CMK (cell line): ENCODE measurements at places on chromosomes 5 and 9.

- no peak for DNase-seq
These were observed 292.7 kb upstream of the NREP start for GRCh38 chr5:112049738-112050137.

DNA sequence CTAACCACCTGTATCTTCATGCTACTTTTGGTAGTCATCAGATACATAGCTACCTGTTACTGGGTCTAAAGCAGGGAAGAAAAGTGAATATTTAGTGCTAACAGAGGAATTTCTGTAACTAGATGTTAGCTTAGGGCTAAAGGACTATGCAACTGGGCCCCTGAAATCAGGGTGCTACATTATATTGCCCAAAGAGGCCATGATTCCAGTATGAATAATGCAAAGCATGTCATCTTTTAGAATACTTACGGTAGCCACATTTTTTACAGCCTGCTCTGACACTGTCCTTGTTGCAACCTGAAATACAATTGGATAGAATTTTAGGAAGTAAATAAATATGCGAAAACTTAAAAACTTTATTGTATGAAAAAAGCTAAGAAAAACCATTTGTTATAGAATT, 14.4 kb downstream of the SREK1IP1 start:
- DNase-seq: no peak

DNA sequence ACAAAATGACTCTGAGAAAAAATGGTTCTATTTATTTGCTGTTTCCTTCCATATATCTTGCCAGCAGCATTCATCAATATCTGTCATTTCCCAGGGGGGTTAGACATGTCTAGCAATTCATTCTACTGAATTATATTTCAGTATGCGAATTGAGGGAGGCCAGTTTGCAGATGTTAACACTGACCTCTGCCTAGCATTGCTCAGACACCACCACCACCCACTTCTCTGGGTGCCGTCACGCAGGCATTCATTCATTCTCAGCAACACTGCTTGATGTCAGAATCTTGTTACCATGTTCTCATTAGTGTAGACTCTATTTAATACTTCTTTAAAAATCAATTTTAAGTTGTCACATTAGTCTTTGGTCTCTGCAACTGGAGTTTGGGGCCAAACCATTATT, 181.7 kb downstream of the MAST4 start:
- DNase-seq: no peak

DNA sequence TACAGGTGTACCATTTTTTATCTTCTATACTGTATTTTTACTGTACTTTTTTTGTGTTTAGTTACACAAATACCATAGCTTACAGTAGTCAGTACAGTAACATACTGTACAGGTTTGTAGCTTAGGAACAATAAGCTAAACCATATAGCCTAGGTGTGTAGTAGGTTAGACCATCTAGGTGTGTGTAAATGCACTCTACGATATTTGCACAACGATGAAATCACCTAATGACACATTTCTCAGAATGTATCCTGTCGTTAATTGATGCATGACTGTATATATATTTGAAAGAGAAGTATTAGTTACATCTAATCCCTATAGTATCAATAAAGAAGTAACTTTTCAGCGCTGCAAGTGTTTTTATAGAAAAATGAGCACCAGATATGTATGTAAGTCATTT, 138.8 kb downstream of the TRPM6 start:
- no peak for DNase-seq

- no peak for DNase-seq
These were observed 18.1 kb downstream of the DYNC2I2 start for GRCh38 chr9:128638580-128638979.

DNA sequence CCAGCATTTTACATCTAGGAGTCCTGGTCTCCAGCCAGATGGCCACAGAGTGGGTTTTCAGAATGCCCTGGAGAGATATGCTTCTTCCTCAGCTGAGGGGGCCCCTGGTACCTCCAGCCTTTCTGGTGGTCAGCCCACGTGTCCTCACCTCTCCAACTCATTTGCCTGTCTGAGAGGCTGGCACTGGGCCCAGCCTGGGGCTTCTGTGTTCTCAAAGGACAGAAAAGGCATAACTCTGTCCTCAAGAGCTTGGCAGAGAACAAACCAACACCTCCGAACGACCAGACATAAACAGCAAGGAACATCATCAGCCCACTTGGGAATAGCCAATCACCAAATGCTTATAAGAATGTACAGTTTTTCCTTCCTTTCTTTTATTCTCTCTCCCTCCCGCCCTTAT, 17.1 kb downstream of the ENG start:
- DNase-seq: no peak

DNA sequence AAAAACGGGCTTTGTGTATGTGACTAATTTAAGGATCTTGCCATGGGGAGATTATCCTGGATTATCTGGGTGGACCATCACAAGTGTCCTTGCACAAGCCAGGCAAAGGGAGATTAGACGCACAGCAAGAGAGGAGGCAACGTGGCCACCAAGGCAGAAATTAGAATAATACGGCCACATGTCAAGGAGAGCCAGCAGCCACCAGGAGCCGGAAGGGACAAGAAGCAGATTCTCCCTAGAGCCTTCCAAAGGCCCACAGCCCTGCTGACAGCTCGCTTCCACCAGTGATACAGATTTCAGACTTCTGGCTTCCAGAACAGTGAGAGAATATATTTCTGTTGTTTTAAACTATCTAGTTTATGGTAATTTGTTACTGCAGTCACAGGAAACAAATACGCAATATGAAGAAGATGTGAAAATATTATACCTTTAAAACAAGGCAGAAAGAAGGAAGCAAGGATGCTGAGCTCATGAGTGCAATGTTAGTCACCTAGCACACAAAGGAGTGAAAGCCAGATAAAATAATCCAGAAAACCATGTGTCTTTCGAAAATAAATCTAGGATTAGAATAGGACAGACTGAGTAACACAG, 28.7 kb upstream of the F2RL1 start:
- no peak for DNase-seq

DNA sequence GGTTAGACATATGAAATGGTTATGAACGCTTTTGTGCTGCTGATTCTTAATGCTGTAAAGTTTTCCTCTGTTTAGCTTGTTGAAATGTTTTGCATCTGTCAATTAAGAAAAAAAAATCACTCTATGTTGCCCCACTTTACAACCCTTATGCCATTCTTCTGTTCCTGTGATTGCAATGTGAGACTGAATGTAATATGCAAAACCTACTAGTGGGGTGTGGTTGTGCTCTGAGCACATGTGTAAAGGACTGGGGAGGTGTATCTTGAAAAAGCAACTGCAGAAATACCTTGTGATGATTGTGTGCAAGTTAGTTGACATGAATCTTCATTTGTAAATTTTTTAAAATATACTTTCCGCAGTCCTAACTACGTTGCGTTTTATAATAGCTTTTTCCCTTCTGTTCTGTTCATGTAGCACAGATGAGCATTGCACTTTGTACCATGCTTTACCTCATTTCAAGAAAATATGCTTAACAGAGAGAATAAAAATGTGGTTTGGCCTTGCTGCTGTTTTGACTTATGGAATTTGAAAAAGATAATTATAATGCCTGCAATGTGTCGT, 357.0 kb upstream of the PIK3R1 start:
- DNase-seq: no peak

- DNase-seq: no peak
These were observed 44.1 kb upstream of the FOXE1 start for GRCh38 chr9:97808972-97809371.

GRCh38 chr5:32136342-32136741, 37.8 kb downstream of the GOLPH3 start:
- no peak for DNase-seq

GRCh38 chr9:134066913-134067851, 644 bp downstream of the BRD3 start:
- no peak for DNase-seq

- DNase-seq: no peak
These were observed 85.2 kb downstream of the CYFIP2 start for GRCh38 chr5:157350939-157351801.

- DNase-seq: no peak
These were observed 382.5 kb downstream of the KCNN2 start for GRCh38 chr5:114744406-114744805.

DNA sequence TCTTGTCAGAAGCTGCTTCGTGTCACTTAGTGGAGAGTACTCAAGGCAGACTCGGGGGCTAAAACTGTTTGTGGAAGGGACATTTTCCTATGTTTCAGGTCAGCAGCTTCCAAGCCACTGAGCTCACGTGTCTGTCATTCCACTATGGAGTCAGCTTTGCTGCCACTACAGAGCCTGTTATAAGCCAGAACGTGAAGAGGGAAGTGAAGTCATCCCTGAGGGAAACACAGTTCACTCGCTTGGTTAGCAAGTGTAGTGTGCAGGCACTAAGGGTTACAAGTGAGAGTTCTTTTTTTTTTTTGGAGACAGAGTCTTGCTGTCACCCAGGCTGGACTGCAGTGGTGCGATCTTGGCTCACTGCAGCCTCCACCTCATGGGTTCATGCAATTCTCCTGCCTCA, 24.5 kb upstream of the LTC4S start:
- DNase-seq: no peak

GRCh38 chr5:110900829-110901228, 162.0 kb downstream of the SLC25A46 start:
- DNase-seq: no peak

- no peak for DNase-seq
These were observed 154.3 kb downstream of the SPOCK1 start for GRCh38 chr5:137344723-137345322.

- no peak for DNase-seq
These were observed 220.0 kb downstream of the CACNA1B start for GRCh38 chr9:138097501-138097991.

- DNase-seq: no peak
These were observed 21.8 kb downstream of the IRF1 start for GRCh38 chr5:132468656-132469379.

DNA sequence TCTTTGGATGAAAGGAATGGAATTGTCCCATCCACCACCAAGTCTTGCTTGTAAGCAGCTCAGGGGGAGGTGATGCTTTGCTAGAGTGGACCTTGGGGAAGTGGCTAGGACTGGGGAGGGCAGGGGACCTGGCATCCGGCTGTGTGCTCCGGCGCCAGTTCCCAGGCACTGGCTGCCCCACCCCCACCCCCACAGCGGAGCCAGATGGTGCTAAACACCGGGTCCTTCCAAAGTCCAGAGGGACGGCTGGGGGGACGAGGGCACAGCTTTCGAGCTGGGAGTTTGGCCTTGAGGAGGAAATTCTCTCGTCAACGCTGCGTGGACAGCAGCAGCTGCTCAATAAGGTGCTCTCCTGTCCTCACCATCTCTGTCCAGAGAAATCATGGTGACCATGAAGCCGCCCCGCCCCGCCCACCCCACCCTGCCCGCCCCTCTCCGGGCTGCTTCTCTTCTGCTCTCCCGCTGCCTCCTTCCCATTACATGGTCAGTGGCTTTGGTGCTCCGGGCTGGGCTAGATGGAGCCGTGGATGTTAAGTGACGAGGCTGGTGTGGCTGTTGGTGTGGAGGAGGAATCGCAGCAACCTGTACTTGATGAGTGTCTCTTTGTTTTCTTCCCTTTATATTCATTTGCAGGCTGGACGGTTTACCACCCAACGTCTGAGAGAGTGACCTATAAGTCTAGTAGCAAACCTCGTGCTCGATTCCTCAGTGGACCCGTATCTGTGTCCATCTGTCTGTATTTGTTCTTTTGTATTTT, 115.7 kb downstream of the WNK2 start:
- no peak for DNase-seq

GRCh38 chr5:33840927-33841547, 50.8 kb downstream of the ADAMTS12 start:
- no peak for DNase-seq

DNA sequence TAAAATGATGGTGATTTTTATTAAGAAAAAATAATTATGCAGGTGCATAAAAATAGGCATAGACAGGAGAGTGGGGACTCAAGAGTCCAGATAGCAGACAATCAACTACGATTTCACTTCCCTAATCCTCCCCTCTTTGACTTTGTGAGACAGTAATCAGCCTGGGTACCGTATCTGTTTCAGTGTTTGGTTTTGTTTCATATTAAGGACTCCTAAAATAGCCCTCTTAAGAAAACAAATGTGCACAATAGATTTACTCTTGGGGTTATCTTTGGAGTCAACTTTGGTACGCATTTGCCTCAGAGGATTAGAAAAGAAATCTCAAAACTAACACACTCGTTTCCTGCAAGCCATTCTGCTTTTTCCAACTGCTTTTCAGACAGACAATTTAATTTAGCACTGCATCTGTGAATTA, 96.3 kb downstream of the ZNF608 start:
- DNase-seq: no peak

DNA sequence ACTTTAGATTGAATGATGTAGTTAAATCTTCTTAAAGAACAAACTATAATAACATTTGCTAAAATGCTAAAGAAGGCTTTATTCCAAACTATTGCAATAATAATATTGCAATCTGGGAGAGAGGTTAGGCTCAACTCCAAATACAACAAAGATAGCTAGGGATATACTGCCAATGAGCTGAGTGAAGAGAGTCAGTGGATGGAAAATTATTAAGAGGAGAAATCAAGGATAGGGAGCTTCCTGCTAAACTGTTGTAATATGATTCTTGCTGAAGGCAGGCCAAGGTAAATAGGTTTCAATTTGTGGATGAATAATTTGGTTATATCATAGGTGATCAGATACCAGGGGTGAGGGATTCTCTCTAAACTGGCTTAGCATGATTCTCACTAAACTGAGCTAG, 1651.5 kb downstream of the EFNA5 start:
- DNase-seq: no peak

GRCh38 chr5:145991044-145991575, 54.7 kb downstream of the SH3RF2 start:
- no peak for DNase-seq

GRCh38 chr9:121781701-121782464, 130.4 kb downstream of the DAB2IP start:
- DNase-seq: no peak

DNA sequence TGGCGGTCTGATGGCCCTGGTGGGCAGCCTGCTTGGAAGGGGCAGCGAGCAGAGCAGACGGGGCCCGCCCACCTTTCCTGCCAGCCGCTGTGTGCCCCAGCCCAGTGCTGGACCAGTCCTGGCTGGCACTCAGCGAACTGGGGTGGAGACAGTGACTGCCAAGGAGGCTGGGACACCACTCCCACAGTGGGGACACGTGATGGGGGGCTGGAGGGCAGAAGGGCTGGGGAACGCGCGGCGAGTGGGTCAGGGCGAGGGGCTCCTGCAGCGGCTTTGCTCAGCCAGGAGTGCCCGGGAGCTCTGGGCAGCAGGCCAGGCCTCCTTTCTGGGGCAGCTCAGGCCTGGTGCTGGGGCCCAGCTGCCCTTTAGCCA, 19.5 kb downstream of the NCS1 start:
- no peak for DNase-seq

GRCh38 chr9:98108531-98109031, 10.4 kb downstream of the TRIM14 start:
- no peak for DNase-seq
